LoVo (cell line): ENCODE measurements at places on chromosomes 1 and 21.

GRCh38 chr1:153883223-153883622 lies 39.5 kb downstream of the GATAD2B start:
- no peak for DNase-seq

GRCh38 chr1:110604586-110605148 lies 1.5 kb downstream of the KCNA2 start:
- DNase-seq: no peak

GRCh38 chr21:44571844-44572782 lies 1.4 kb upstream of the KRTAP10-4 start:
- DNase-seq: no peak

DNA sequence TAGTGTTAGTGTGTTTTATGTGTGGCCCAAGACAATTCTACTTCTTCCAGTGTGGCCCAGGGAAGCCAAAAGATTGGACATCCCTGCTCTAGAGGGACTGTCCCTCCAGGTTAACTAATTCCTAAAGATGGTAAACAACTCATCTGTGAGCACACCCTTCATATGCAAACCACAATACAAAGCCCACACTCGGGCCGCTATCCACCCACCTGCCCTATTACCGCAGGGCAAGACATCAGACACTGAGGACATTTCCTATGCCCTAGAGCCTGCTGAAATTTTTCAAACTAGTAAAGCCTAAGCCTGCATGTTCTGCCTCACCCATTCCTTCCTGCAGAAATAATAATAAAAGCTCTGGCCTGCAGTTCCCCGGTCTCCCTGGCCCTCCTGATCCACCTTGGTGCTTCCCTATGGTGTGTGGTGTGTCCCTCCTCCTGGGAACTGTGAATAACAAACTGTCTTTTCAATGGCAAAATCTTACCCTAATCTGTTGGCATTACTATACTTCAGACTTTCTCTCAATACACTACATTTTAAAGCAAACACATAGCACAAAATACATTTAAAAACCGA lies 39.3 kb upstream of the NTPCR start:
- DNase-seq: no peak

DNA sequence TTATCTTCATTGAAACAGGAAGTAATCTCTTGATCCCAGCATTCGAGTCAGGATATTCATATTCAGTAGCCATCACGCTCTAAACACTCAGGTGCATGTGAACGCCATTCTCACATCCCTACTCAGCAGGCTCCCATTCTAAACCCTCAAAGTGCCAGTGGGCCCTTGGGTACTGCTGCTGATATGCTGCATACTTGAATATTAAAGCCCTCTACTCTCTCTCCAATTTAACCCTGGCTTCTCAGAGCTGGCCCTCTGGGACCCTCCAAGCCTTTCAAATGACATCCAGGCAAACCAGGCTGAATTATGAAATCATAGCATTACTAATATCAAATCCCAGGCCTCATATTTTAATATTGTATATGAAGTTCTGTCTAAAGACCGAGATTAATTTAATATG lies 468.2 kb downstream of the NUF2 start:
- DNase-seq: no peak

GRCh38 chr21:16013570-16013969 lies 283.8 kb downstream of the USP25 start:
- no peak for DNase-seq

DNA sequence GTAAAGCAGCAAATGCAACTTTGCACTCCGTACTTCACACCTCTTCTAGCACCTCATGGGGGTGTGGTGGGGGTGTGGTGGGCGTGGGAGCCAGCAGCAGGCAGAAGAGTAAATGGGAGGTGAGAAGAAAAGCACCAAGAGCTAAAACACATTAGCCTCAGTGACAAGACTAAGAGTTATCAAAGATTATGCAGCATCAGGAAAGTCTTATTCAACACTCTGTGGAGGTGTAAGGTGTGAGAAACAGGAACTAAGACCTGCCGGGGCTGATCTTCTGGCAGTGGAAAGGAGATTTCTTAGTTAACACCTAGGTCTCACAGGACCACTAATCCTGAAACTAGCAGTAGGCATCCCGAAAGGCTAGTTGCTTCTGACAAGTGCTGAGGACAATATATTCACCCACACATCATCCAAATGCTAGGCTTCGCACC lies 9.9 kb downstream of the TGFBR3 start:
- no peak for DNase-seq

DNA sequence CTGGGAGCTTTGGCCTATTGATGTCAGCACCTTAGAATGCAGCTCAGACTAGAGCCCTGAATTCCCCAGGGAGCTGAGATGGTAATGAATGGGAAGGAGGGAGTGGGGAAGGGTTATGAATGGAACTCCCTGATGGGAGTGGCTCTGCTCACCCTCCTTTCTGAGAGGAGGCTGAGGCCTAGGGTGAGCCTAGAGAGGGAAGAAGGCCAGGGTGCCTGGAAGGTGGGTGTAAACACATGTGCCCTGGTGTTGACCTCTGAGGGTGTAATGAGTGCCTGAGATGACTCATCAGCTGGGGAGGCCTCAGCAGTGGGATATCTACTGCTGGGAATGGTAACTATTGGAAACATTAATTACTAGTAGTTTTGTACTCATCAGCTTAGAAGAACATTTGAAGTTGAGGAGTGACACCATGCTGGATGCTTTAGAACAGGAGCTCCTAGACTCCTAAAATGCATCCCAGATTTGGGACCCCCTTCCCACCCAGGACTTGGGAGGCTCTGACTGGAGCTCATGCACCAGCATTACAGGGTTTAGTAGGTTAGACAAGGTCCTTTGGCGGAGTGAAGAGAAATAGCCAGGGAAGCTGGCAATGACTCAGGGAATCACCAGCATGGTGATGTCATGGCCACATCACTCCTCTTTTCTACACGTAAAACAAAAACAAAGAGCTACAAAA lies 16.0 kb upstream of the PIGV start:
- peak; percentile 63 for DNase-seq

- DNase-seq: no peak
These were observed 167.2 kb upstream of the PDE4B start for GRCh38 chr1:65625528-65625927.

DNA sequence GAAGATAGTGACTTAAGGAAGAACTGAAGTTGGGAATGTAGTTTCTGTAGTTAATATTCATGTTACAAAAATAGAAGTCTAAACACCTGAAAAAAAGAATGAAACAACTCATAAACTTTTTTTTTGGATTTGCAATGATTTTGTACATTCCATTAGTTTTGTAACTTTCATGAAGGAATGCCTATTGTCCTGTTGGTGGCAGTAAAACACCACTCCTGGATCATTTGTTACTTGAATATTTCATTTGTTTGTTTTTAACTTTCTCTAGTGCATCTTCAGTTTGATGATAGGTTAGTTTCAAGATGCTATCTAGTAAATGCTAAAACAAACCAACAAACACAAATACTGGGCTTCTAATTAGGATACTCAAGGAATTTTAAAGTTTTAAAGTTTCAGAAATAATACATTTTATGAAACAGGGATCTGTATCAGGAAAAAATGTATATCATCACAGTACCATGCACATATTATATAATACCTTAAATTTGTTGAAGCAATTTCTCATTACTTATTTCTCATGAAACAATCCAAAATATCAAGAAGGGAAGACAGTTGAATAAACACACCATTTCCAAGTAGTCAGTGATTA lies 229.7 kb upstream of the CACYBP start:
- peak; percentile 49 for DNase-seq

GRCh38 chr1:25090707-25091422 lies 141.4 kb downstream of the SYF2 start:
- DNase-seq: peak; percentile 49

GRCh38 chr1:23366598-23366997 lies 3.0 kb downstream of the ZNF436 start:
- no peak for DNase-seq

DNA sequence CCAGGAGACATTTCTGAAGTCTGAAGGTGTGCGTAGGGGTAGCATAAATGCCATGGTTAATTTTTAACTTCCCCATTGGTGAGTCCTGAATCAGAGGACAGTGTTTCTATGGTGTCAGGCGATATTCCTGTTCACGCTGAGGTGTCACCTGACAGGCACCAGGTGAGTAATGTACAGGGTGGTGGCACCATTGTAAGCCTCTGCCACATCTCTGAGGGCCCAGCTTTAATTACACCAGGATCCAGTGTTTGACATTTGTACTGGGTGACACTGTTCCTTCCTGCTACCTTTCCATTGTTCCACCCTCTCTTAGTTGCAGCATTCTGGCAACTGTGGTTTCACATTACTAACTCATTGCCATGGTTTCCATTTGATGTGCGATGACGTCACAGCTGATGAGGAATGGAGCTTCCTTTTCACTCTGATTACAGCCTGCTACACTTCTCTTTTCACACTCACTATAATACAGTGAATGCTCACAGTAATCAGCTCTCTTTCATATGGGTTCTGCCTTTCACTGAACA lies 40.6 kb upstream of the MARK1 start:
- DNase-seq: peak; percentile 45

DNA sequence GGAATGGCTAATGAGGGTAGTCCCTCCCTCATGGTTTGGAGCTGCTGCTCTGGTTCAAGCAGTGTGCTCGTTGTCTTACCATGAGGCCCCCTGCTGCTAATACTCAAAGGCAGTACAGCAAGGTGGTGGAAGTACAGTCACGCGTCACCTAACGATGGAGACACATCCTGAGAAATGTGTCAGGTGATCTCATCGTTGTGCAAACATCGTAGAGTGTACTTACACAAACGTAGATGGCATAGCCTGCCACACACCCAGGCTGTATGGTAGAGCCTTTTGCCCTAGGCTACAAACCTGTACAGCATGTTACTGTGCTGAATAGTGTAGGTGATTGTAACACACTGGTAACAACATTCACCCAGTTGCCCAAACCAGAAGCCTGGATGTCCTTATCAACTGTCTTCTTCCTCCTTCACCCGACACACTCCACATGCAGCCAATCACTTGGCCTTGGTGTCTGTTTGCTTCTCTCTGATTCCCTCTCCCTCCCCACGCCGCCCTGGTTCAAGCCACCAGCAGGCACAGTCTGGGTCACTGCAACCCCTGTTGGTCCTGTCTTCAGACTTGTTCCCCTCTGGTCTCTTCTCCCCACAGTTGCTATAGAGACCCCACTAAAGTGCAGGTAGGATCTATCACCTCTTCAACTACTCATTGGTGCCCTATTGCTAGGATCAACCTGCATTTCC lies 6.0 kb upstream of the KCNA2 start:
- DNase-seq: no peak

DNA sequence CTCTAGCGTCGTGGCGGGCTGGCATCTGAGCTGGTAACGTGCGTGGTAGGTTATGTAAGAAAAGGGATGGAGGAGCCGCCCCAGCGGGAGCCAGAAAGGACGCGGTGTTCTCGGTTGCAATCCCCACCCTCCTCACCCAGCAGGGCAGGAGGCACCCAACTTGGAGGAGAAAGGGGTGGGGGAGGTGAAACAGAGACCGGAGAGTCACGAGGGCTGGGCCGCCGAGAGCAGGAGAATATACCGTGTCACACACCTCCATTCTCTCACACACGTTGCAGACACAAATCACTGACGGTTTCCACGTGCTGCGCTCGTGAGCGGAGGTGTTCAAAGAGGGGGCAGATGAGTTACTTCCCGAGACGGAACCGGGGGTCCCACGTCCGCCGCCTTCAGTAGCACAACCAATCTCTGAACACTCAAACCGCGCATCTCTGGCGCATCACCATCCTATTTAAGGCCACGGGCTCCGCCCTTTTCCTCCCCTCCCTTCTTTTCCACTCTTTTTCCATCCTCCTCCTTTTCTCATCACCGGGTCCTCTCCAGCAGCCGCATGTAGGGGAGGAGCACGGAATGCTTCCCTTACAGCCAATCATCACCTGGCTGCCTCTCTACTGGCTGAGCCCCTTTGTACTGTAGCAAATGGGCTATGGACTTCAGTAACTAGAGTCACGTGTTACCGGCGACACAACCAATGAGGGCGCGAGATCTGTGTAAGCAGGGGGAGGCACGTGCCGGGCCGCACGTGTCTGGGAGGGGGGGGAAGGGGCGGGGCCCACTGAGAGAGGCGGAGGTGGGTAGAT lies at the start of gene CIART:
TSS of gene CIART (plus strand) at position 797 of the 800 bp plus-strand sequence. CDS start 714 bp downstream, outside the sequence.
- no peak for DNase-seq

GRCh38 chr1:155974208-155975115 lies 3.9 kb downstream of the ARHGEF2 start:
- no peak for DNase-seq

DNA sequence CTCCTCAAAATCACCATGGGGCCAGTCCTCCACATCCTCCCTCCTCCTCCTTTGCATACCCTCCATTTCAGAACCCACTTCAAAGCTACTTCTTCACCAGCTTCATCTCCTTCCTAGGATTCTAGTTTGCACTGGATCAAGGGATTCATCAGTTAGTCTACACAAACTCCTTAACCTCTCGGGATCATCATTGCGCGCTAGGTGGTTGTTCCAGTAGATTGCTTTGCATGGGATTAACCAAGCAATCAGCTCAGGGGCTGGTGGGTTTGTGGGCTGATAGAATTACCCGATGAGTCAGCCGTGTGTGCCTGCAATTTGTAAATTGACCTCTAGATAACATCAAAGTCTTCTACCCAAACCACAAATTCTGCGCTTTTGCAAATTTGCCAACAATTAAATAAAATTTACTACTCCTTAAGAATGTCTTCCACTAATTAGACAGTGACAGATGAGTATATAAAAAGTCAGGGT lies 7.7 kb downstream of the KANK4 start:
- no peak for DNase-seq

GRCh38 chr1:184625271-184625670 lies 129.4 kb downstream of the EDEM3 start:
- DNase-seq: no peak

DNA sequence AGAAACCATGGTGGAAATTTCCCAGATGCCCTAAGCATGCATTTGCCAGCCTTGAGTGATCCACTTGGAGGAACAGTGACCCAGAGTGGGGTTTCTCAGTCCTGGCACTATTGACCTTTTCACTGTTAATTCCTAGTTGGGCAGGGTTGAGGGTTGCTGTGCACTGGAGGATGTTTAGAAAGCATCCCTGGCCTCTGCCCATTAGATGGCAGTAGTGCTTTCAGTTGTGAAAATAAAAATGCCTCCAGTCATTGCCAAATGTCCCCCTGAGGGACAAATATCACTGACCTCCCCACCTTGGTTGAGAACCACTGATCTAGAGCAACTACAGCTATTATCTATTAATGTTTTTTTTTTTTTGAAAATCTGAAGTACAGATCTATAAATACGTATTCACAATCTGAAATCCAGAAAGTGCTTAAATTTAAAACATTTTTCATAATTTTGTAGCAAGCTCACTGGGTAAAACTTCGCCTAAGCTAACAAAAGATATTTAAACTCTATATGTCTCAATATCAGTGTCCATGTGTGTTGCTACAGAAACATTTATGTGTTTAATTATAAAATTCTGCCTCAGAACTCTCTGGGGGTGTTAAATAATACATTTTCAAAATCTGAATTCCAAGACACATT lies 27.3 kb downstream of the F3 start:
- peak; percentile 55 for DNase-seq

- no peak for DNase-seq
These were observed 13.8 kb upstream of the FGR start for GRCh38 chr1:27648602-27649305.

GRCh38 chr1:100952104-100952745 lies 56.3 kb downstream of the SLC30A7 start:
- no peak for DNase-seq

DNA sequence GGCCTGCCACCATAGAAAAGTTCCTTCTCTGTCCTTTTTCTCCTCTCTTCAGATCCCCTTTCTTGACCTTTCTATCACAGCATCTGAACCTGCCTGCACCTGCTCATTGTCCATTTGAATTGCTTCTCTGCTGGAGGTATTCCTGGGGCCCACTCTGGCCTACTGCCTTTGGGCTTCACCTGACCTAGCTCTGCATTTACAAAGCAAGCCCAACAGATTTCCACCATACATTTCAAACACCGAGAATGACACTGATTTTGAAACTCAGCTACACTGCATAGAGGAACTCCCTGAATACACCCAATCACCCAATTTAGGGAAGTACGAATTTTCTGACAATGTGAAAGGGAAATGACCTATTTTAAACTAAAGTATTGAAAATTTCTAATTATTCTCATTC lies 284.5 kb upstream of the USP25 start:
- no peak for DNase-seq
